AG10803 (cell line): ENCODE measurements at places on chromosomes 7 and 10.

DNA sequence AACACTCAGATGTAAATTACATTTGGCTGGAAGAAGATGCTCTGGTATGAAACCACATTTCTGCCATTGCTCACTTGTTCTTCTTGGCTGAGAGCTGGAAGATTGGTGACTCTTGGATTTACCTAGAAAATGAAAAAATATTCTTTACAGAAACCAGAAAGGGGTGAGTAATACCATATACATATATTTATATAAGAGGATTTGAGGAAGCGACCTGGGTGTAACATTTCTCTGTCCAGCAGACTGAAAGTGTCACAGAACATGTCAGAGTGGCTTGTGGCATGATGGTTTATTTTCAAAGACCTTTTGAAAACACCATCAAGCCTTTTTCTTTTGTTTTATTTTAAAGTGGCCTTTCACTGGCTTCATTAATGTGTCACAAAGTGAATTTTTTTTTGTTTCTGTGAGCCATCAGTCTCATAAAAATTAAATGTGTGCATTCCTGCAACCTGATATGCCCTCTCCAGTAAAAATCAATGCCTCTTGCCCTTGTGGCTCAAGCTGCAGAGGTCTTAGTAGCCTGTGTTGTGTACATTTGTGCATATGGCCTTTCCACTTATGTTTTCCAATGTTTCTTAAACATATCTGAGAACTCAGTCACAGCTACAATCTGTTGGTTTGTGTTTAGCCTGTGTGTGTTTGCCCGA, 23.5 kb downstream of the CREB5 start:
- DNase-seq = no peak

GRCh38 chr10:119871881-119872609, 598 bp downstream of the MCMBP start:
- peak; percentile 35 for DNase-seq

- DNase-seq = peak; percentile 95
These were observed 2.6 kb upstream of the MYPN start for GRCh38 chr10:68106656-68107055.

DNA sequence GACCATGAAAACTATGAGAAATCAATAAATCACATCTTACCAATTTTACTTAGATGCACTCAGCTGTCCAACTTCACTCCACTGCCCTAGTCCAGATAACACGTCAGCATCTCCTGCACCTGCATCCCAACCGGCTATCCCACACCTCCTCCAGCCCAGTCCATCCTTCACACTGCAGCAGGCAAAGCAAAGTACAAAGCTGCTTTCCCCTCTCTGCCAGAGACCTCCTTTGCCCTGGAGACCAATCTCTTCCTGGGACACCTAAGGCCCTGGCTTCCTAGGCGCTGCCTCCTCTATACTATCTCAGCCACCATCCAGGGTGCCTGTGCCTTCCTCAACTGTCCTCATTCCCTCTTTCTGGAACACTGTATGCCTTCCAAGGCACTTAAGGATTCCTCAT, 90.3 kb upstream of the DDC start:
- DNase-seq = no peak

DNA sequence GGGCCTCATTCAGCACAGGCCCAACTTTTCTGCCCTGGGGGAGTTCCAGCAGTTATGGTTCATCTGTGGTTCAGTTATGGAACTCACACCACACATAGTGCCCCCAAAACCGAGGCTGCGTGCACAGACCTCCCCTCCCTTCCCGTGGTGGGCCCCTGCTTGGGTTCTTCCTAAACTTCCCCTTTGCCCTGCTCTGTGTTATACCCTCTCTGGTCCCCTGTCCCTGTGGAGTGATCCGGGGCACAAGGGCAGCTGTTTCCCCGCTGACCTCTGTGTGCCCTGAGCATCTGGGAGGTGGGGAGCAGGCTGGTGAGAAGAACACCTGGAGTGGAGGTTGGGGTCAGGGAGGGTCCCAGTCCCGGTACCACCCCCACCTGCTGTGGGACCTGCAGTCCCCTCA, 39.4 kb downstream of the HTRA1 start:
- DNase-seq = no peak

DNA sequence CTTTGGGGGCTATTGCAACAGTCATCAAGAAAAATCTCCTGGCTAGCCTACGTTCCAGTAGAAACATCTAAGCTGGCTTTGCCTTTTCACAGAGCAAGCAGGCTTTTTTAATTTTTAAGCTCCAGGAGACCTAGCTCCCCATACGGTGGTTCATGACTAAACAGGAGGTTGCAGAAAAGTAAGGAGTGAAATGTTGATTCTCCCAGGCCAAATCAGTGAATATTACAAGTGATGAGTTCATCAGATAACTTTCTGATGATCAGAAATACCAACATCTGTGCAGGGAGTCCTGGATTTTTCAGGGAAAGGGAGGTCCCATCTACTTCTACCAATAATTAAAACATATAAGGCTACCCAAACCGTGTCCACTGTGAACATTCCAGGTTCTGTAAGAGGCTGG, 477.3 kb upstream of the CELF2 start:
- DNase-seq = peak; percentile 12

GRCh38 chr10:60351191-60351853, 38.4 kb downstream of the ANK3 start:
- DNase-seq = no peak

- no peak for DNase-seq
These were observed 31.6 kb downstream of the MAD1L1 start for GRCh38 chr7:2201128-2201527.

DNA sequence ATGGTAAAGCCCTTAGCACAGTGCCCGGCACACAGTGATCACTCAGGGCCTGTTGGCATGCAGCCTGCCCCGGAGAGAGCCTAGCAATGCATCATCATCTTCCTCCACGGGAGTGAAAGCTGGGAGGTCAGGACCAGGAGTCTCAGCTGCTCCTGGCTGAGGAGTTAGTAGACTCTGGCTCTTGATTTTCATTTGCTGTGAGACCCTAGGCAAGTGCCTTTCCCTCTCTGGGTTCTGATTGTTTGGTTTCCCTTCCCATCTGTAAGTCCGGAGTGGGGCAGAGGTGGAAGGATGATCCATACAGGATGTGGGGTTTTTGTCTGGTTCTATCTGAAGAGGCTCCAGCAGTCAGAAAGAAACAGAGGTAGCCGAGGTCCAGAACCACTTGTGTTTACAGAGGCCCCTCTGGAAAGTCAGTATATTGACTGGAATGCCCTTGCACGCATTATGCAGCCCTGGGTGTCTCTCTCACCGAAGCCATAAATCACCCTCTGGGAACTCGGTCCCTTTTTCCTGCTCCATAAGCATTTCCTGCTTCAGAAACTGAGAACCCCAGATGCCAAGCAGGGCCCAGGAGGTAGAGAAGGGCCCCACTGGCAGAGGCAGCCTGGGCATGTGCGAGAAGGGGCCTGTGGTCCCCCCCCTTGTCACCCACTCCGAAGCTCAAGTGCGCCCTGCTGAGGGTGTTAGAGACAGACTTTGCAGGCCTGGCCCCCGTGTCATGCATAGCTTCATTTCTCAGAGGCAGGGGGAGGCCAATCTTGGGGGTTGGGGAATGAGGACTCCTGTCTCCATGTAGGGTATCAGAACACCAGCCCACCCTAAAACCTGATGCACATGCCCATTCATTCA, 8.5 kb downstream of the UNC5B start:
- DNase-seq = no peak

GRCh38 chr10:43384252-43385221, 13.1 kb downstream of the FXYD4 start:
- no peak for DNase-seq

GRCh38 chr7:116227678-116228239, 17.4 kb downstream of the TES start:
- DNase-seq = peak; percentile 90

GRCh38 chr7:98864731-98865453, 4.9 kb downstream of the TMEM130 start:
- peak; percentile 42 for DNase-seq

DNA sequence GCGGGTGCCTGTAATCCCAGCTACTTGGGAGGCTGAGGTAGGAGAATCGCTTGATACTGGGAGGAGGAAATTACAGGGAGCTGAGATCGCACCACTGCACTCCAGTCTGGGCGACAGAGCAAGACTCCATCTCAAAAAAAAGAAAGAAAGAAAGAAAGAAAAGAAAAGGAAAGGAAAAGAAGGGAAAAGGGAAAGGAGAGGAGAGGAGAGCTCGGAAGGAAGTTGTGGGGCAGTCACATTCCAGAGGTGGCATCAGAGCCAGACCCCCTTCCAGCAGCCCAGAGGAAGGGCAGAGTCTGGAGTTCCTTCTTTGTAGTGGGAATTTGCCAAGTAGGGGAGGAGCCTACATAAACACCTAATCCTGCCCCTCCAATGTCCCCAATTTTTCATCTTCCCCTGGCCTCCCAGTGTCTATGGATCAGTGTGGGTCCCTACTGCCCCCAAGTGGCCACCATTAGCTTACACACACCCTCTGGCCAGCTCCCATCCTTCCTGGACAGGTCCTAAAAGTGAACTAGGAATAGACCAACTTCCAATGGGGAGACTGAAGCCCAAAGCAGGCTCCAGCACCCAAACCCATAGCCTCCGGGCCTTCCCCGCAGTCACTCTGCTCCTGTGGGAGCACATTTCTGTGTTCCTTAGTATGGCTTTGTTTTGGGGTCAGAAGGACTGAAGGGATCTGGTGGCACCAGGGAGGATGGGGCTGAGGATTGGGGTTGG, 39.6 kb upstream of the HSPB1 start:
- peak; percentile 48 for DNase-seq

GRCh38 chr10:18222866-18223265, 82.6 kb downstream of the CACNB2 start:
- no peak for DNase-seq

GRCh38 chr7:105339404-105340323, 49.1 kb downstream of the SRPK2 start:
- no peak for DNase-seq

DNA sequence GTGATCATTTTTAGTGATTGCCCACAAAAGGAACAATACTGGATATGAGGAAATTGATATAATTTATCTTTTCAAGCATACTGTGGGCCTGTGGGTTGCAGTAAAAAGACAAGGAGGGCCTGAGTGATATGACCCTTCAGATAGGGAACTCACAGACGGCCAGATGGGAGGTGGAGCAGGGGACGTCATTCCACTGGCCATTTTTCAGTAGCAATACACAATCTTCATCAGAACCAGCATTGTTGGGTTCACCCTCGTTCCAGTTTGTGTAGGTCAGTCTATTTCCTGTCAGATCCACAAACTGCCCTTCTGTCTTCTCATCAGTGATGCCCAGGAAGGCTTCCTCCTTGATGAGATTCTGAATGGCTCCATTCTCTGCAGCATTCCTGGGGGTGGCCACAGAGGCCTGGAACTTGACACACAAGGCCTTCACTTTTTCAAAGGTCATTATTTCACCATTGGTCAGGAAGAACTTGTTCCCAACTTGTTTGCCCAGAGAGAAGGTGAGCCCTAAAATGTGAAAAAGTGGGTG, 4.5 kb downstream of the MBL2 start:
- no peak for DNase-seq

DNA sequence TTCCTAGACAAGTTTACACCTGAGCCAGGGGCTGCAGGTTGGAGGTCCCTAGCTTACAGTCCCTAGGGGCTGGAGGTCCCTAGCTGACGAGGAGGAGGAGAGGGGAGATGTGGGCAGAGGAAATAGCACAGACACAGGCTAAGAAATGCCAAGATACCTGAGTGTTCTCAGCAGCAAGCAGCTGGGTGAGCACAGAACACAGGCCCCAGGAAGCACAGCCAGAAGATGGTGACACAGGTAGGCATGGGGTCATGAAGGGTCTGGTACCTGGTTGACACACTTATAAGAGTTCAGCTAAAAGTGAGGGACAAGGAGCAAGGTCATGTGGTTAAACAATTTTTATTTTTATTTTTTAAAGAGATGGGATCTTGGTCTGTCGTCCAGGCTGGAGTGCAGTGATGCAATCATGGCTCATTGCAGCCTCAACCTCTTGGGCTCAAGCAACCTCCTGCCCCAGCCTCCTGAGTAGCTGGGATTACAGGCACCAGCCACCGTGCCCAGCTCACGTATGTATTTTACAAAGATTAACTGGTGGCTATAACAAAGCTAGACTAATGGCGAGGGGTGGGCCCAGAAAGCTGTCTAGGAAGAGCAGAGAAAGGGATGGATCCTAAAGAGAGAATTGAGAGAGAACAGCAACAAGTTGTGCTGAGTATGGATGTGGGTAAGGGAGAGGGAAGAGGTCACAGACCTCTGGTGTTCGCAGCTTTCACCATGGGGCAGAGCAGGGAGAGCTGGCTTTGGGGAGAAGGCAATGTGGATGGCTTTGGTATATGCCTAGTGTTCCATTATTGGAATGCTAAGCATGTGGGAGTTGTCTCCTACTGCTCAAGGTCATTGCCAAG, 140.3 kb upstream of the KLF14 start:
- DNase-seq = no peak

DNA sequence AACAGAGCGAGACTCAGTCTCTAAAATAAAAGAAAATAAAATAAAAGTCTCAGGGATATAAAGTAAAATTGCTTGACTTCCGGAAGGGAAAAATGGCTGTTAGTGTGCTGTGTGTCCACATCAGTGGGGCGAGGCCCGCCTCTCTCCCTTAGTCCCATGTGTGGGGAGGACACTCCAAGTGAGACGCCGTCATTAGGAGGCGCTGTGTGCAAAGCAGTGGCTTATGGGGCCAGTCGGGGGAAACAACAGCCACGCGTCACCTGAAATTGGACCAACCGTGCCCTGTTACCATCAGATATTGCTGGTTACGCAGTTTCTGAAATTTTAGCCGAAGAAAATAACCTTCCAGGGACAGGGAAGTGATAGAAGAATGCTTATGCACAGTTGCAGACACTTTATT, 15.8 kb downstream of the SFXN4 start:
- no peak for DNase-seq

- DNase-seq = no peak
These were observed 20.6 kb downstream of the SEPHS1 start for GRCh38 chr10:13327534-13327933.

DNA sequence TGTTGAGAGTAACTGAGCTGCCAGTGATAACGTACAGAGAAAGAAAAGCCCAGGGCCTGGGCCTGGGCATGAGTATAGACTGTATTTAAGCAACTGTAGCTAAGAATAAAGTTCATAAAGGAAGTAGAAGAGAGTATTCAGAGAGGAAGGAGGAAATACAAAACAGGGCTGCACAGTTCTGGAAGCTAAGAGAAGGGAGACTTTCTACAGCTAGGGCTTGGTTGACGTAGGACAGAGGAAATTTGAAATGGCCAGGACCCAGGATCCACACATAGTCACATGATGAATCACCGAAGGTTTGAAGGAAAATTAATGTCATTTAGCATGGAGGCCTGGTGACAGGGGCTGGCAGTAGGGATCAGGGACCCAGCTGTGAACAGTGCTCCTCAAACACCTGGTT, 66.7 kb downstream of the ARL4A start:
- peak; percentile 48 for DNase-seq
